ENCODE measurements at places on chromosomes 2 and 18.

- no peak for DNase-seq
Observed at GRCh38 chr18:22093731-22094357, 75.5 kb upstream of the GATA6 start.

DNA sequence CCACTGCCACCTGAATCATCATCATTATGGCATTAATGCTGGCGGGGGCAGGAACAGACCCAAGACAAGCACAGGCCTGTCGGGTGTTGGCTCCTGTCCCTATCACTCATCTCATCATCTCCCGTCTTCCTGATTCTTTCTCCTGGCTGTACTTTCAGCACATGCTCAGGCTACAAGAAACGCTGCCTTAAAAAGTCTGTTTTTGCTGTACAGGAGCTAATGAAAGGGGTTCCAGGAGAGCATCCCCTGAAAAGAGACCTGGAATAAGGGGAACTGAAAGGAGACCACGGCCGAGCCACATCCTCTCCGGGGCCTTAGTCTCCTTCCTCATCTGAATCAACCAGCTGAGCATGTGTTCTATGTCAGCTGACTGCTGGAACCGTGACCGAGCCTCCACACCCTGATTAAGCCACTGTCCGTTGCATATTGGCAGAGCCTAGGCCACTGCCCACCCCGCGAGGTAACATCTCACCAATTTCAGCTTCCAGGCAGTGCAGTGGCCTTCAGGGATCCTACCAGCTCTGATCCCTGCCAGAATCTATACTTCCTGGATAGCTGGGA, 62.6 kb downstream of the DNMT3A start:
- no peak for DNase-seq

GRCh38 chr2:238280083-238280825, 8.2 kb downstream of the PER2 start:
- no peak for DNase-seq

DNA sequence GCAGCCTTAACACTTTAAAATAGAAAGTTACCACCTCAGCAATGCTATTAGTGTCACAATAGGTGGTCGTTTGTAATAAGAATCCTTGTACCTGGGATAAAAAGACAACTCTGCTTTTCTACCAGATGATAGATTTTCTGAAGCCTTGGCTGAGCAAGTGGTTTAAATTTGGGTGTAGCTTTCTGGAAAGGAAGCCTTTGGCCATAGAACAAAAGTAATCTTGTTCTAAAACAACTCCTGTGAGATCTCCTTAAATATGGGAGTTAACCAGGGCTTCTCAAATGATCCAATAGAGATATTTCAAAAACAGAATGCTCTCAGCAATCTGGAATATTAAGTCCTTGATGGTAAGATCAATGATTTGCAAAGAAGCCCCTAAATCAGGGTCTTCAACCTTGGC, 261.6 kb downstream of the ZNF516 start:
- no peak for DNase-seq

GRCh38 chr18:54690198-54690597, 99.2 kb downstream of the DYNAP start:
- no peak for DNase-seq

DNA sequence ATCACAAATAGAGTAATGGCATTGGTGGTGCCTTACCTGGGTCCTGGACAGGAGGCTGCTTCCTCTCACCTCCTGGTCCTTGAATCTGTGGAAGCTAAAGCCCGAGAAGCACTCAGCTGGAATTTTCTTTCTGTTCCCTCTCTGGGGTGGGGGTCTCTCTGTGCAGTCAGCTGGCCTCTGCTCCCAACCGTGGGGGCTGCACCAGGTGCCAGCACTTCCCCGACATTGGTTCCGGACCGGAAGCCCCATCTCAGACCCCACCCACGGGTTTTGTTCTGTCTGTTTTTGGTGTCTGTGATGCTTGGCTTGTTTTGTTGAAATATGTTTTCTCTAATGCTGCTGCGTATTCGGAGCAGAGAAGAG, 154.7 kb downstream of the TWIST2 start:
- no peak for DNase-seq

GRCh38 chr2:21263622-21264021, 139.9 kb downstream of the TDRD15 start:
- no peak for DNase-seq

- DNase-seq, result no peak
Observed at GRCh38 chr2:160175169-160176134, 24.6 kb downstream of the ITGB6 start.

- DNase-seq, result no peak
Observed at GRCh38 chr2:110677080-110677479, 783 bp downstream of the BUB1 start.

DNA sequence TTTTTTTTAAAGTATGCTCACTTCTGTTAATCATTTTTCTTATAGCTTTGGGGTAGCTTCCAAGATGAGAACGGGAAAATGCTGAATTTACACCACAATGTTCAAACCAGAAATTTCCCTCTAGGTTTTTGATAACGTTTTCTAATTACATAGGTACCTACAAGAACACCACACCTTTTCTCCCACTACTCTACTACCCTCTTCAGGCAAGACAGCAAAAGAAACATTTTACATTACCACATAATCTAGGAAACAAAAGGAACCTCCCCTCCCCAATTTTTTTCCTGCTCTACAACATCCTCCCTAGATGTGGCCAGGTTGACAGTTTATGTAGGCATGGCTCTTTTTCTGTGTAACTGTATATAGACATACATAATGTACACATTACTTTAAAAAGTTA, 32.4 kb downstream of the NDUFAF7 start:
- DNase-seq, result no peak

DNA sequence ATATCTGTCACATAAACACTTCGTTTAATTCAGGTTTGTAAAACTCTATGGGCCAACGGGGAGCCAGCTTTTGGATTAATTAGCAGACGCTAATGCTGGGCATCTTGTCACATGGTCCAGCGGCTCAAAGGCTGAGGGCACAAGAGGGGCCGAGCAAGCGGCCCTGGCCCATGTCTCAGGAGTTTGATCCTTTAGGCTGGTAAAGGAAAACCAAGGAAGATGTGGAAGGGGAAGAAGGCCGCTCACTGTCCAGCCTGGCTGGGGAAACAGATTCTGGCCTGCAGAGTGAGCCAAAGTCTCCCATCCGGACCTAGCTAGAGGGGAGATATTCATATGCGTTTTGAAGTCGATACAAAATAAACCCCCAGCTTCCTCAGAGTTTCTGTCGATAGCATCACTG, 248.6 kb upstream of the SIX2 start:
- no peak for DNase-seq

Measured in activated naive CD4-positive, alpha-beta T cell treated with Interleukin-2 at 50 U/mL for 16 hours (primary cell).